Activated CD8-positive, alpha-beta memory T cell treated with anti-CD3 and anti-CD28 coated beads, Interleukin-2, amount 10 ng/mL, durations not matched to agents 7 days and 5 days (primary cell): ENCODE measurements at places on chromosomes 1 and 21. TPM values are rescaled to one million over a fixed set of nuclear protein-coding genes. Genes with fewer than 3 reads are reported as not detected.

MAP10 gene
- total RNA-seq: 2.8 TPM

GRCh38 chr1:50175719-50176639, 67.3 kb downstream of the ELAVL4 start:
- no peak for DNase-seq
- no peaks in the 10 kb centered on the region for H3K36me3 ChIP-seq
- H3K4me3 ChIP-seq: no peak overlapping the region
- no peaks in the 10 kb centered on the region for H3K4me1 ChIP-seq
- peaks cover 8% of the 10 kb centered on the region for H3K27me3 ChIP-seq

GRCh38 chr1:152873495-152873894, 4.6 kb upstream of the SMCP start:
- no peak overlapping the region for H3K4me3 ChIP-seq
- H3K36me3 ChIP-seq: no peaks in the 10 kb centered on the region
- H3K4me1 ChIP-seq: no peaks in the 10 kb centered on the region
- DNase-seq: no peak
- H3K27ac ChIP-seq: no peak overlapping the region

MAN1C1 gene
- total RNA-seq: 15.5 TPM

AGT gene
- not detected for total RNA-seq

DNA sequence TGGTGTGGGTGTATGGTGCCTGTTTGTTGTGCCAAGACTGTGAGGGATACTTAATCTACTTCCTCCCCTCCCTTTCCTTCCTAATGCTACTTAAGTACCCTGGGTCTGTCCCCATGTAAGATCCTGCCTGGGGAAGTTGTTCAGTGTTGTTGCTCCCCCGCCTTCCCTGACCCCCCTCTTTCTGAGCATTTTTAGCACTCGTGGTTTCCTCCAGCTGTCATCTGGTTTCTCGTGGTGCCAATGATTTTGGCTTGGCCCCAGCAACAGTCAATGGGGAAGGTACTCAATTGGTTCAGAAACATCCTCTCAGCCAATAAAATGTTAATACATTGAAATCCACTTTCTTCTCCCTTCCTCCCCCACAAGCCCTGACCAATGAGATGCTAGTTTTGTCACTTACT, 8.0 kb upstream of the B4GALT3 start:
- DNase-seq: peak; percentile 93
- H3K4me3 ChIP-seq: peak overlapping the region; percentile 61
- H3K27me3 ChIP-seq: no peaks in the 10 kb centered on the region
- peaks cover 5% of the 10 kb centered on the region for H3K36me3 ChIP-seq
- peak overlapping the region; percentile 96 for H3K27ac ChIP-seq

AQP10 gene
- not detected for total RNA-seq

- no peak for DNase-seq
- no peaks in the 10 kb centered on the region for H3K27me3 ChIP-seq
- H3K36me3 ChIP-seq: peaks cover 26% of the 10 kb centered on the region
- peak overlapping the region; percentile 88 for H3K27ac ChIP-seq
Observed at GRCh38 chr1:28517649-28517999, 11.8 kb downstream of the RCC1 start.

BARHL2 gene
- total RNA-seq: not detected

OR2L3 gene
- total RNA-seq: not detected

C1orf53 gene
- total RNA-seq: 2.5 TPM

- peaks cover 19% of the 10 kb centered on the region for H3K27me3 ChIP-seq
- H3K36me3 ChIP-seq: no peaks in the 10 kb centered on the region
- no peak overlapping the region for H3K27ac ChIP-seq
- DNase-seq: no peak
- no peaks in the 10 kb centered on the region for H3K4me1 ChIP-seq
Observed at GRCh38 chr1:114278430-114278829, 124.8 kb upstream of the SYT6 start.

DNA sequence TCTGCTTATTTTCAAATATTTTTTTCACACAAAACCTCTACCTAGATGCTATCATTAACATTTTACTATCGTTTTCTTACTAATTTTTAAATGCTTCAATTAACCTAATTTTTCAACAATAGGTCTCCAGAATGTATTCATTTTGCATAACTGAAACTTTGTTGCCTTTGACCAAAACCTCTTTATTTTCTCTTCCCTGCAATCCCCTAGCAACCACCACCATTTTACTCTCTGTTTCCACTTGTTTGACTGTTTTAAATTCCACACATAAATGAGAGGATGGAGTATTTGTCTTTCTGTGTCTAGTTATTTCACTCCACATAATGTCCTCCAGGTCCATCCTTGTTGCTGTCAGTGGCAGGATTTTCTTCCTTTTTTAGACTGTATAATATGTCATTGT, 9.5 kb upstream of the F13B start:
- H3K4me3 ChIP-seq: no peak overlapping the region
- peaks cover 10% of the 10 kb centered on the region for H3K36me3 ChIP-seq
- no peaks in the 10 kb centered on the region for H3K4me1 ChIP-seq
- H3K27ac ChIP-seq: no peak overlapping the region

- H3K27me3 ChIP-seq: no peaks in the 10 kb centered on the region
- no peaks in the 10 kb centered on the region for H3K36me3 ChIP-seq
- no peak overlapping the region for H3K4me3 ChIP-seq
- no peak overlapping the region for H3K27ac ChIP-seq
- no peak for DNase-seq
- H3K4me1 ChIP-seq: no peaks in the 10 kb centered on the region
Observed at GRCh38 chr1:115524236-115524635, 117.5 kb upstream of the VANGL1 start.

PANK4 gene
- total RNA-seq: 91.2 TPM

DNA sequence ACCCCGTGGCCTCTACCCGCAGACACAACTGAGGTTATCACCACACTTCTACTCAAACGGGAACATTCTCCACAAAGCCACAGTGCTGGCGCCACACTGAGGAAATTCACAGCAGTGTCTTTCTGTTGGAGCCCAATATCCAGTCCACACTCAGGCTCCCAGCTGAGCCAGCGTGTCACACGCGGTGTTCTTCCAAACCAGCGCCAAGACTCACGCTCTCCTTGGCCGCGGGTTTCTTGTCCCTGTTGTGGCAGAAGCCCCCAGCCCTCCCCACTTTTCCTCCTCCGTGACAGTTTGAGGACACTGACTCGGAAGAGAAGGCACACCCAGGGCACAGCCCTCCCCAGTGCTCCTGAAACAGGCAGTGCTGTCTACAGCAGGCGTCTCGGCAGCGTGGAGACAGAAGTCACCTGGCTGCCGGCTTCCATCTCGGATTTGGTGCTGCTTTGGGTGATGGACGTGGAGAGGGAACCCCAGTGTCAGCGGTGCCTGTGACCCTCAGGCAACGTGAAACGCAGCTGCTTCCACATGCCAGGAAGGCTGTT, 35.4 kb upstream of the AGPAT3 start:
- no peak for DNase-seq
- no peak overlapping the region for H3K27ac ChIP-seq
- peaks cover 53% of the 10 kb centered on the region for H3K27me3 ChIP-seq
- H3K4me3 ChIP-seq: no peak overlapping the region
- no peaks in the 10 kb centered on the region for H3K36me3 ChIP-seq

DNA sequence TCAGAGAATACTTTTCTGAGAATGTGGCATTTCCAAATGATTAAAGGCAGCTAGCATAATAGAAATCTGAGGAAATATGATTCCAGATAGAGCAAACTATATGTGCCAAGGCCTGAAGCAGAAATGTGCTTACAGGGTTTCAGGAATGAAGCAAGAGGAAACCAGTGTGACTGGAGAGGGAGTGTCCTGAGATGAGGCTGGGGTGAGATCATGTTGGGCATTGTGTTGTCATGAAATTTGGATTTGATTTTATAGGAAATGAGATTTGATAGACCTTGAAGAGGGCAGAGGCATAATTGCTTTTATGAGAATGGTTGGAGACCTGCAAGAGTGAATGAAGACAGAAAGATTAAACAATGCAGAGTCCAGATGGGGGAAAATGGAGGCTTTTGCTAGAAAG, 338.1 kb upstream of the SNX7 start:
- peak overlapping the region; percentile 77 for H3K27ac ChIP-seq
- no peaks in the 10 kb centered on the region for H3K36me3 ChIP-seq
- peaks cover 29% of the 10 kb centered on the region for H3K4me1 ChIP-seq
- no peak for DNase-seq
- H3K4me3 ChIP-seq: no peak overlapping the region

GRCh38 chr1:183100361-183100974, 77.2 kb downstream of the LAMC1 start:
- no peak overlapping the region for H3K4me3 ChIP-seq
- H3K27me3 ChIP-seq: peaks cover 14% of the 10 kb centered on the region
- no peaks in the 10 kb centered on the region for H3K36me3 ChIP-seq

GRCh38 chr1:198535631-198536030, 4.8 kb downstream of the ATP6V1G3 start:
- H3K27me3 ChIP-seq: no peaks in the 10 kb centered on the region
- peaks cover 8% of the 10 kb centered on the region for H3K36me3 ChIP-seq
- peak overlapping the region; percentile 45 for H3K27ac ChIP-seq
- no peak overlapping the region for H3K4me3 ChIP-seq

DNA sequence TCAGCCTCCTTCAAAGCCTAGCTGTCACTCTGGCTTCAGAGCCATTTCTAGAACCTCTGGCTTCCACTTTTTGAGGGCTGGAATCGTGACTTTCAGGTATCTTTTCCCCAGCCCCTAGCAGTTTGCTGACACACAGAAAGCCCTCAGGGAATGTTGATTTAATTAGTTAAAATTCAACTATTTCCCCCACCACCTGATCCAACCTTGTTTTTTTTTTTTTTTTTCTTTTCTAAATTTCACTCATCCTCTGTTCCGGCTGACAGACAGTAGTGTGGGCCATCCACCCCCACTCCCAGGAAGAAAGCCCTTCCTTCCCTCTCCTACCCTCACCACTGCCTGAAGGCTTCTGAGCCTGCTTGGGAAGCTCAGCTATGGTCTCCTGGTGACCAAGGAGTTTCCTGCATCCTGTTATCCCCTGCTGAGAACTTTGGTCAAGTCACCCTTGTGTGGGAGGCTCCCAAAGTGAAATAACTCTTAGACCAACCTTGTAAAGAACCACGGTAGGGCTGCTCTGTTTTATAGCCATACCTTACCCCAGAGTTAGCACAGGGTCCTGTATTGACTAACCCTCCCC, 29.4 kb downstream of the KCNJ6 start:
- H3K4me1 ChIP-seq: no peaks in the 10 kb centered on the region
- no peaks in the 10 kb centered on the region for H3K27me3 ChIP-seq
- no peak for DNase-seq
- H3K36me3 ChIP-seq: no peaks in the 10 kb centered on the region
- H3K27ac ChIP-seq: no peak overlapping the region
- H3K4me3 ChIP-seq: no peak overlapping the region

IFI44L gene
- total RNA-seq: 443 TPM

DNA sequence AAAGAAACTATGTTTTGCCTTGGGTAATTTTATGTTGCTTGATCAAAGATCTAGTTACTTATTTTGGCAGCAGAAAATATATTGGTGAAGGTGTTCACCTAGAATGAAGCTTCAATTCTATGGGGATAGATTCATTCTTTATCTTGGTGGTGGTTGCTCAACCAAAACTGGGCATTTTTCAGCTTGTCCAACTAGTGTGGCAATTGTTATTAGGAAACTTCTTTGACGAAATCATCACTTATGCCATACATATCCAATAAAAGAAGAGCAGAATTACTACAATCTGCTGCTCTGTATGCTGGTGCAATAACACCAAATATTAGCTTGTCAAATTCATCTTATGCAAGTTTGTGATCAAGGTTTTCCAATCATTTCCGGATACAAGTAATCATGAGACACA, 26.8 kb upstream of the TMPRSS15 start:
- no peak overlapping the region for H3K27ac ChIP-seq
- no peaks in the 10 kb centered on the region for H3K27me3 ChIP-seq
- no peak overlapping the region for H3K4me3 ChIP-seq
- no peaks in the 10 kb centered on the region for H3K4me1 ChIP-seq
- H3K36me3 ChIP-seq: no peaks in the 10 kb centered on the region
- no peak for DNase-seq

SMIM1 gene
- not detected for total RNA-seq

PHF13 gene
- 10.7 TPM for total RNA-seq

GRCh38 chr1:36008546-36009197, 75.2 kb upstream of the TEKT2 start:
- peaks cover 25% of the 10 kb centered on the region for H3K36me3 ChIP-seq
- H3K4me3 ChIP-seq: no peak overlapping the region
- DNase-seq: no peak

DNA sequence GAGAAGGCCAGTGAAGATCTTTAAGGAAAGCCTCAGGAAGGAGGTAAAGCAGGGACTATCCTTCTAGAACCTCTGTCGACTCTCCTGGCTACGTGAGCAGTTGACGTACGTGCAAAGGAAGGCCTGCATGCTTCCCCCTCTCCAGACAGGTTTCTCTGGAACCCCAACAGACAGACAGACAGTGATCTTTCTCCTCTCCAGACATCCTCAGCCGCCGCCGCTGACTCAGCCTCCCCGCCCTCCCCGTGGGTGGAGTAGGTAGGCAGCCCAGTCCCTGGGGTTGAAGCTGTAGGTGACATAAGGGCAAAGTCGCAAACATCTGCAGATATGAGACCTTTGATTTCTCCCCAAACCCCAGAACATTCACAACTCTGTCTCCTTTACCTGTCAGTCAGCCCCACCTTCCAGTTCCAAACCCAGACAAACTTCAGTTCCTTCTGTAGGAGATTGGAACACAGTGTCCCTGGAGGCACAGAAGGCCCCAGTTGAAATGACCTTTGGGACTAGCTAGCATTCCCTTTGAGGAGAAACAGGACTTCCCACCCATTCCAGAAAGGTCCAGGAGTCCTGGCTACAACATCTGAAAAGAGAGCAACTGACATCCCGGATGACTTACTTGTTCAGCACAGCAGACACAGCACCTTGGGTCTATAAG, 146.0 kb upstream of the JUN start:
- H3K36me3 ChIP-seq: peaks cover 4% of the 10 kb centered on the region
- no peak overlapping the region for H3K27ac ChIP-seq
- DNase-seq: peak; percentile 62

GRCh38 chr1:80593197-80593596, 1207.5 kb upstream of the ADGRL2 start:
- no peak overlapping the region for H3K27ac ChIP-seq
- no peaks in the 10 kb centered on the region for H3K4me1 ChIP-seq
- no peak overlapping the region for H3K4me3 ChIP-seq

- no peaks in the 10 kb centered on the region for H3K27me3 ChIP-seq
- H3K36me3 ChIP-seq: no peaks in the 10 kb centered on the region
- H3K4me3 ChIP-seq: no peak overlapping the region
Observed at GRCh38 chr1:176576670-176577069, 113.7 kb downstream of the PAPPA2 start.

DNA sequence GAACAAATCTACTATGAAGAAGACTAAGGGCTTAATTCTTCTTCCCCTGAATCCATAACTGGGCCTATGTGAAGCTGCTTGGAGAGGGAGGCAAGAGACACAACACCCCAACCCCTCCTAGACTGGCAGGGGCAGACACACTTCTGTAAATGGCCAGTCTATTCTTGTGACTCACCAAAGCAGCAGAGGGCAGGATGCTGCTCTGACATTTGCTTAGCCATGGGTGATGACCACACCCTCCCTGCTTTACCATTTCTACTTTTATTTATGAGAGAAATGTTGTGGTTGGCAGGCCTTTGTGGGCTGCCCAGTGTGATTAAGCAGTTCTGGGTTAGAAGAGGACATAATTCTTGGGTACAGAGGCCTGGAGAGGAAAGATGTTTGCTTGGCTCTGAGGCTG, 189.8 kb upstream of the DPYD start:
- no peaks in the 10 kb centered on the region for H3K27me3 ChIP-seq
- H3K36me3 ChIP-seq: no peaks in the 10 kb centered on the region
- H3K27ac ChIP-seq: no peak overlapping the region
- DNase-seq: no peak
